ENCODE measurements at places on chromosomes 5 and 9. TPM values are rescaled to one million over a fixed set of nuclear protein-coding genes. Genes with fewer than 3 reads are reported as not detected.

- no peak for DNase-seq
These were observed 969 bp downstream of the CLK4 start for GRCh38 chr5:178625679-178626483.

DNA sequence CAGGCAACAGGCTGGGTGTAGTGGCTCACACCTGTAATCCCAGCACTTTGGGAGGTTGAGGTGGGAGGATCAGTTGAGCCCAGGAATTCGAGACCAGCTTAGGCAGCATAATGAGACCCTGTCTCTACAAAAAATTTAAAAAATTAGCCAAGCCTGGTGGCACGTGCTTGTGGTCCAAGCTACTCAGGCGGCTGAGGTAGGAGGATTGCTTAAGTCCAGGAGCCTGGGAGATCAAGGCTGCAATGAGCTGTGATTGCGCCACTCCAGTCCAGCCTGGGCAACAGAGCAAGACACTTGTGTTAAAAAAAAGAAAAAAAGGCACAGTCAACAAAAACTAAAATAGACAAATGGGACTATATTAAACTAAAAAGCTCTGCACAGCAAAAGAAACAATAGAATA, 29.3 kb downstream of the ATP6V0E1 start:
- no peak for DNase-seq

DNA sequence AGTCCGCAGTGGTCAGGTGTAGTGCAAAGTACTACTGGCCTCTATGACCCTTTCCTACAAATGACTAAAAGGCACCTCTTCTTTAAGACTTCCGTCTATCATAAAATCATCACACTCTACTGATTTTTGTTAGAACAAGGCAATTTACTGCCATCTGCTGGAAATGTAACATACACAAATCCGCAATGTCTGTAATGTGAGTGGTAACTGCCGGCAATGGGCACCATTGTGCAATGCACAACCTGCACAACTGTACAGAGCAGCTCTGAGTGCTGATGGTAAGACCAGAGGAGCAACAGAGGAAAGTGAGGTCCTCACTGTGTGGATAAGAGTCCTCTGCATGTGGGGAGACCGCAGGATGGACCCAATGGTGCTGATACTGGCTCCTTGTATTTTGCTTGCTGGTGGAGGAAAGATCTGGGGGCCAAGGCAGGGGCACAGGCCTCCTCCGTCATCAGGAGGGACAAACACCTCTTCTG, 103.7 kb downstream of the ATPSCKMT start:
- no peak for DNase-seq

- no peak for DNase-seq
These were observed 87.9 kb upstream of the GRIA1 start for GRCh38 chr5:153402550-153402949.

- no peak for DNase-seq
These were observed 380.3 kb downstream of the SEMA5A start for GRCh38 chr5:9165546-9165945.

DNA sequence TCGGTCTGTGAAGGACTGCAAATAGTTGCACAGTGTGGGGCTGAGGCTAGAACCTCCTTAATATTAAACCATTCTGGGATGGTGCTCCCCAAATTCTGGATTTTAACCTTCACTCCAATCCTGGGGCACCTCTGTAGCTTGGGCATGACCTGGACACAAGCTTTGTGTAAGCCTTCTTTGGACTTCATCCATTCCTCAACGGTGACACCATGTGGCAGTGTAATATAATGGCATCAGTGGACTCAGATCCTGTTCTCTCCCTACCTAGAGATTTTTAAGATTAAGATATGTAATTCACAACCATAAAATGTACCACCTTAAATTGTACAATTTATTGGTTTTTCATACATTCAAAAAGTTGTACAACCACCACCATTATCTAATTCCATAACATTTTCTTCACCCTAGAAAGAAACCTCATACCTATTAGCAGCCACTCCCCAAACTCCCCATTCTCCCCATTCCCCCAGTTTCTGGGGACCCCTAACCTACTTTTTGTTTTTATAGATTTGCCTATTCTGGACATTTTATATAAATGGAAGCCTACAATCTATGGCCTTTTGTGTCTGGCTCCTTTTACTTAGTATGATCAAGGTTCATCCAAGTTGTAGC, 4.8 kb upstream of the PLGRKT start:
- DNase-seq: no peak

DNA sequence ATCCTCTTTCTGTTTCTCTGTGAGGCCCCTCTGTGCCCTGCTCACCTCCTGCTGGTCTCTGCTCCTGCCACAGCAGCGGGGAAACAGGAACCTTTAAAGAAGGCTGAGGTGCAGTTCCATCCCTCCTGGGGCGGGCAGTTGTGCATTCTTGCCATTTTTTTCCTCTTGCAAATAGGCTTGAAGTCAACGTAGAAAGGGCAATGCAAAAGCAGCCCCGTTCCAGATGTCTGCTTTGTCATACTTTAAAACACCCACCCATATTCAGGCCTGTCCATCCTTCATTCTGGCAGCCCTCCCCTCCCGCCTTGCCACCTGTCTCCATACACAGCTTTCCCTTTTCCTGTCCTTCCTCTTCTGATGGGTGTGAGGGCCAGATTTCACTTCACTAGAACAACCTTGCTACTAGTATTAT, 65.4 kb upstream of the KLF9 start:
- peak; percentile 49 for DNase-seq

GRCh38 chr5:59099270-59099994, 516.6 kb downstream of the RAB3C start:
- DNase-seq: no peak

The SAPCD2 gene
- total RNA-seq: not detected

GRCh38 chr9:78383130-78383529, 86.2 kb downstream of the PSAT1 start:
- no peak for DNase-seq

DNA sequence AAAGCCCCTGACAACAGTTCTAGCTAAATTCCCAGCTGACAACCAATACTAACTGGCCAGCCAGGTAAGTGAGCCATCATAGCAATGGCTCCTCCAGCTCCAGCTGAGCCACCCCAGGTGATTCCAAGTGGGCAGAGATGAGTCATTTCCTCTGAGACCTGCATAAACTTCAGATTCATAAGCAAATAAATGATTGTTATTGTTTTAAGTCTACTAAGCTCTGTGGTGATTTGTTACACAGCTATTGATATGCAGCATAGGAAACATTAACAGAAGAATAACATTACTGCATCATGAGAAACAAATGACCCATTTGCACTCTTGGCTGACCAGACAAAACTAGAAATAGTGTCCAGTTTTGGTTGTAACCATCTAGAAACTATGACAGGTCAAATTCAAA, 60.3 kb downstream of the TTC39B start:
- DNase-seq: no peak

The NADK2 gene
- total RNA-seq: 40.3 TPM

The BTNL9 gene
- total RNA-seq: 16.9 TPM

GRCh38 chr9:120974181-120974580, 47.6 kb upstream of the TRAF1 start:
- no peak for DNase-seq

- peak; percentile 80 for DNase-seq
These were observed 960 bp downstream of the NR2F1 start for GRCh38 chr5:93583768-93584595.

DNA sequence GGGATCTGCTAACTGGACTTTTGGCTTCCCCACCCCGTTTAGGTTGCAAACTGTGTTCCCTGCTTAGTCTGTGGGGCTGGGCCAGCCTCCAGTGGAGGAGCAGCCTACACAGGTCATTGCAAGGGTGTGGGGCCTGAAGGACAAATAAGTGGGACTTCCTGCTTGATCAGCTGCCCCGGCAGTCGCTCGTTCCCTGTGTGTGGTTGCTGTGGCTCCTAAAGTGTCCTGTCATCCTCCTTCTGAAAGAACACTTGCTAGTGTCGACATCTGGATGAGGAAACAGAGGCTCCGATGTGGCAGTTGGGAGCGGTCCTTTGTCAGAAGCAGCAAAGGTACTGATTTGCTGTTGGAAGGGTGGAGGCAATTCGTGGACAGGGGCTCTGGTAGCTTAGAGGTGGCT, 88.9 kb upstream of the TBCA start:
- no peak for DNase-seq

- peak; percentile 60 for DNase-seq
These were observed 146.4 kb downstream of the HACD4 start for GRCh38 chr9:20884985-20885593.

- peak; percentile 21 for DNase-seq
These were observed 72.8 kb downstream of the ADAMTS2 start for GRCh38 chr5:179272326-179273072.

DNA sequence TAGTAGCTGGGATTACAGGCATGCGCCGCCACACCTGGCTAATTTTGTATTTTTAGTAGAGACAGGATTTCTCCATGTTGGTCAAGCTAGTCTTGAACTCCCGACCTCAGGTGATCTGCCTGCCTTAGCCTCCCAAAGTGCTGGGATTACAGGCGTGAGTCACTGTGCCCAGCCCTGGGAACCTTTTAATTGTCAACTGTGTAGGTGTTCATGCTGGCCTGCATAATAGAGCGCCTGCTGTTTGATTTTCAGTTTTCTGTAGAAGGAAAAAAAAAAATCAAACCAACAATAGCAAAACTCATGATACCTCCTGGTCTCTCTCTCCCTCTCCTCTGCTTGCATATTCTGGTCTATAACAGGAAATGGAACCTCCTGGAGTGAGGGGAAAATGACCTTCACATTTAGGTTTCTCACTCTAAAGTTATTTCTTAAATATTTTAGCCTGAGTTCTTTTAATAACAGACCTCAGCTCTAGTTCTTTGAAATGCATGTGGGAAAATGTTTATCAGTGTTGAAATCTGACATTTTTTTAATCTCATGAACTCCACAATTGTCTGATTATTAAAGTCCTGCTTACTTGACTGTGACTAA, 51.7 kb downstream of the EXOSC2 start:
- no peak for DNase-seq

GRCh38 chr5:147733075-147733474, 49.5 kb downstream of the JAKMIP2 start:
- no peak for DNase-seq

The BAAT gene
- total RNA-seq: 0.12 TPM

The HMCN2 gene
- total RNA-seq: 0.12 TPM

DNA sequence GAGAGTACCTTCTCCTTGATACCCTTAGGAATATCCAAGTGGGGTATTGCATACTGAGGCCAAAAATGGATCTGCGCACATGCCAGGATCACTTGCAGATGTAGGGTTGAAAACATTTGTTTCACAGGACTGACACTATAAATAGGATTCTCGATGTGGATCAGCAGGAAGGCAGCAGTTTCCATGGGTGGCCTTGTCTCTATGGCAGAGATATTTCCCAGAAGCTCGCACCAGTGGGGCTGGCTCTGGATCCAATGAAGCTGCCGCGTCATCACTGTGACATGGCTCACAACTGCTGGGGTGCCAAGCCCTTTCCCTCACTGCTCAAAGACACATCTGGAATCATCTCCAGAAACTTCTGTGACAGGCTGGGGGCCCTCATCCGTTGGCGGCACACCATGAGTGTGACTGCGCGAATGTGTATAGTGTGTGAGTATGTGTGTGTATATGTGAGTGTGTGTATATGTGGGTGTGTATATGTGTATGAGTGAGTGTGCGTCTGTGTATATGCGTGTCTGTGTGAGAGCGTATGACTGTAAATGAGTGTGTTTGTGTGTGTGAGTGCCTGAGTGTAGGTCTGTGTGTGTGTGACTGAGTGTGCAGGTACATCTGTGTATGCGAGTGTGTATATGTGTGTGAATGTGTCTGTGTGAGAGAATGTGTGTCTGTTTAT, 182.5 kb downstream of the GAS1 start:
- DNase-seq: no peak

The PPP2CA gene
- total RNA-seq: 96.3 TPM

The MEGF10 gene
- total RNA-seq: not detected

- no peak for DNase-seq
These were observed 16.3 kb downstream of the ARHGEF28 start for GRCh38 chr5:73642344-73642743.

DNA sequence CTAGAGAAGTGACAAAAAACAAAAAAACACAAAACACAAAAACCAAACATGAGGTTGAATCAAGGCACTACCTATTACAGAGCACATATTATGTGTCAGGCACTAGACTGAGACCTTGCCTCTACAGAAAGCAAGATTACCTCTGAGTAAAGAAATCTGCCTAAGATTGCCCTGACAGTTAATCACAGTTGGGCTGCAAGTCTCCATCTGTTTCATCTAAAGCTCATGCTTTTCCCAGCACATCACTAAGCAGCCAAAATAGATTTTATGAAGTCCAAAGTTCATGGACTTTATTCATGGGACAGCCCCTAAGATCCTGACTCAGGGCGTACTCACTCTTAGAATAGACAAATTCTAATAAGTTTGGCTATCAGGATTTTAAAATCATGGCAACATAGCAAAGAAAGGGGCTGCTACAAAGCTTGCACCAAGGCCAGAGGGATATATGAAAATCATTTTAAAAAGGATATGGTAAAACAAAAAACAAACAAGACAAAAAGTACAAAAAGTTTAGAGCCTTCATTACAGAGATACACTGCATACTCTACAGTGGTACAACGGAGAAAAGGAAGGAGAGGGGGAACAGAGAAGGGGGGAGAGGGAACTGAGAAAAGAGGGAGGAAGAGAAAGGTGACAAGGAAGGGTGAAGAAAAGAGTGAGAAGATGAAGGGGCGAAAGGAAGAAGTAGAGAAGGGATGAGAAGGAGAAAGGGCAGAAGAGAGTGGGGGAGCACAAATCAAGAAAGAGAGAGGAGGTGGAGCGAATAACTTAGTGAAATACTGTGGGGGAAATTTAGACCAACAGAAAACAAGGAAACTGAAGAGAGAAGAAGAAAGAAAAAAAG, 58.2 kb downstream of the RICTOR start:
- DNase-seq: no peak

GRCh38 chr9:132125944-132126679, 35.7 kb upstream of the NTNG2 start:
- DNase-seq: no peak

GRCh38 chr9:34025062-34025461, 23.6 kb downstream of the UBAP2 start:
- no peak for DNase-seq

DNA sequence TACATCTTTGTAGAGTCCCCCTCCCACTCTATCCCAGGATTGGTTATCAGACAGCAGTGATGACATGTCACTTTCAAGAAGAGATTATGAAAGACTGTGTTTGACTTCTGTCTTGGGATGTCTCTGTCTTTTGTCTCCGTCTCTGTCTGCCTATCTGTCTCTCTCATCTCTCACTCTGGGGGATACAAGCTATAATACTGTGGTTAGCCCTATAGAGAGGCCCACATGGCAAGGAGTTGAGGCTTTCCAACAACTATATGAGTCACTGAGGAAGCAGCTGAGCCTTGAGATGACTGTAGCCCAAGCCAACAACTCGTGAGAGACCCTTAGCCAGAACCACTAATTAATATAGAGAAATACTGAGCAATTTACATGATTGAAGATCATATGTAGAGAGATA, 284.8 kb downstream of the PDE4D start:
- DNase-seq: no peak

The VLDLR gene
- total RNA-seq: 37.3 TPM

GRCh38 chr5:72653586-72653985, 146.4 kb upstream of the ZNF366 start:
- DNase-seq: no peak

DNA sequence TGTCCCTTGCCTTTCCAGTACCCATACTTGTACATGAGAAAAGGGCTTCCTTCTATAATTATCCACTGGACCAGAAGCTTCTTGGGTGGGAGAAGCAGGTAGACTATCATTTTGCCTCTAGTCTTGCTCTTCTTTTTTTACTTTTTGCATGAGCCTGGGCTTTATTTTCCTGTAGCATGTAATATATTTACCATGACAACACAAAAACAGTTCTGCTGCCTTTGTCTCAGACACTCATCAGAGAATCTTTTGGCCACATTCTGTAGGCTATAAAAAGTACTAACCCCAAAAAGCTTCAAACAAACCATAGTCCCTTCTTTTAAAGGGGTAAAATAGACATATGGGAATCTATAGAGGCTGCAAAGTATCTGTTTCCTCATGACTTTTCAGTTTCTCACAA, 339.2 kb upstream of the PIK3R1 start:
- DNase-seq: no peak
